ENCODE measurements at places on chromosomes 3 and 15.
A peak's percentile ranks its signal among the peaks of the same experiment; 100 is the strongest.

- no peak for DNase-seq
Measured at GRCh38 chr3:80331494-80332170, 563.8 kb upstream of the ROBO1 start.

DNA sequence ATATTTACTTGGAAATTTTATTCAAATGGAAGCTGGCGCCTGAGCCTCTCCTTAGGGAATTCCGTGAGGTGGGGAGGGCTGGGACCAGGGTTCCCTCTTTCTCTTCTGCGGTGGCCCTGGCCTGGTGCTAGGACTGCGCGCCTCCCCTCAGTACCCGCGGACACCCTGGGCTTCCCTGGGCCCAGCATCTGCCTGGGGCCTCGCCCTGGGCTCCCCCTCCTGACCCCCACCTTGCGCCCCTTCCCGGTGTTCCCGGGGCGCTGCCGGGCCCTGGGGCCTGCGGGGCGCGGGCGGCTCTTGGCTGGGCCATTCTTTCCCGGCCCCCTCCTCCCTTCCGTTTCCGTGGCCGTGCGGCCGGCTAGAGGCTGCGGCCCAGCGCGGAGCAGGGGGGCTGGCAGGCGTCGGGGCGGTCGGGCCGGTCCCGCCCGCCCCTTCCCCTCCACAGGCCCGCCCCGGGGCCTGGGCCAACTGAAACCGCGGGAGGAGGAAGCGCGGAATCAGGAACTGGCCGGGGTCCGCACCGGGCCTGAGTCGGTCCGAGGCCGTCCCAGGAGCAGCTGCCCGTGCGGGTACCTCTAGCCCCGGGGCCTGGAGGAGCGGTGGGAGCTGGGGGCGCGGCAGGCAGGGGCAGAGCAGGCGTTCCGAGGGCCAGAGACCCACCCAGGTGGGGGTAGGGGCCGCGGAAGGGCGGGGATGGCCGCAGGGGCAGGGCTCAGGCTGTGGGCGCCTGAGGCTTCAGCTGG is at the start of gene FES:
Gene FES (plus strand): TSS at position 529 of the 743 bp plus-strand sequence. CDS start 542 bp downstream, outside the sequence.
- no peak for DNase-seq

- no peak for DNase-seq
Measured at GRCh38 chr3:123409443-123410148, 39.3 kb downstream of the ADCY5 start.

DNA sequence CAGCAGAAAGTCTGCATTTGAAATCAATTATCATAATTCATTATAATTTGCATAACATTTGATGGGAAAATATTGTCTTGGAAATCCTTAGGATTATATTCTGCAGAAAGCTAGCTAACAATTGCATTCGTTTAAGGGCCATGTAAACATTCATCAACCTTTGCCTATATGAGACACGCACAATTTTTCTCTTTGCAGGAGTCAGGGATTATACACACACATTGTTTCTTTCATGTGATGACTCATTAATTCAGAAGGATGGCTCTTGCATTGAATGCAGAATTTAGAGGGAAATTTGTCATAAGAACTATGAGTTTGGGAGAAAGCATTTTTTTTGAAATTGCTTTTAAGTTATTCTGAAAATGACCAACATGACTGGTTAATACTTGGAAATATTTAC is 844.7 kb downstream of the DIPK2A start:
- DNase-seq, result no peak

DNA sequence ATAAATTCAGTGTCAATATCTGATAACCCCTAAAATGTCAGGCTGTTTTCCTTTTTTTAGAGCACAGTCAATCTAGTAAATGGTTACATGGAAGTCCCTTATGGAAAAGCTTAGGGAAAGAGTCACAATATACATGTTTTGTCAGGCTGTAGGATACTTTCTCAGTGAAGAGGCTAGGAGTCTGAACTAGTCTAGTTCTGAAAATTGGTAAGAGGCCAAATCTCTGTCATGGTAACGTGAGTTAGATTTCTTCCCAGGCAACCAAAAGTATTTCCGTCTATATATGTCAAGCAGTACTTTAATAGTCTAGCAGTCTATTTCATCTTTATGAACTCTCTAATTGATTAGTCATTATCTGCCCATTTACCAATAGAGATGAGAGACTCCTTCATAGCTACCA is 215.9 kb upstream of the LRRC3B start:
- no peak for DNase-seq

- peak; percentile 49 for DNase-seq
Measured at GRCh38 chr15:83446904-83447709, at the start of gene SH3GL3. Gene SH3GL3 (plus strand): TSS chr15:83447341. CDS start chr15:83447534, 193 bp downstream.

DNA sequence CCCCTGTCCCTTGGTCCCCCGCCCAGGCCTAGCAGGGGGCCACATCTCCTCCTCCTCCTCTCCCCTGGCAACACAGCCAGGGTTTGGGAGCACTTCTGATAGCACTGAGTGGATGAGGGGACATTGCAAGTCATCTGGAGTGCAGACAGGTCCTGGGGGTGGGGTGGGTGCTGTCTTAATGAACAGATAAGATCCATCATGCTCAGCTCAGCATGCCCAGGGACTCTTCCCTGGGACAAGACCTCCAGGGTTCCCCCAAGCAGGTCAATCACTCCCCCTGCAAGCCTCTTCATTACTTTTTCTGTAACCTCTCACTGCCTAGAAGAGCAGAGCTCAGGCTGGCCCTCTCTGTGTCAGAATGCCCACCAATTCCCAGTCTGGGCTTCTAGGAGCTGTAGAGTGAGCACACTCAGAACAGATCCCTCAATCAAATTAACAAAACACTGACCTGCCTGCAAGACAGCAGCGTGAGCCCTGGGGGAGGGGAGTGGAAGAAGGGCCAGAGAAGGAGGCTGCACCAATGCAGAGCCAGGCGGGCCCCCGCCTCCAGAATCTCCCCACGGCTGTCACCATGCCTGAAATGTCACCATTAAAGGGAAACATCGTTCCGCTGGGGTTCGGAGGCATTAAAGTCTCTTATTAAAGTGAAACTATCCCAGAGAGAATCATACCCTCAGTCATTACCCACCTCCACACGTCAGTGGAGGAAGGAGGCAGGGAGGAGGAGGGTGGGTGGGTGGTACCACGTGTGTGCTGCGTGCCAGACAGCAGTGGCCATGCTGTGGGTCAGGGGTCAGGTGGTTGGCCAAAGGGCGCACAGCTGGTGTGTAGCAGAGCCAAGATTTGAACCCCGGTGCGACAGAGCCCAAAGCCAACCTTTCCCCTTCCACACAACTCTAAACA is 114.7 kb upstream of the LINGO1 start:
- DNase-seq, result no peak

DNA sequence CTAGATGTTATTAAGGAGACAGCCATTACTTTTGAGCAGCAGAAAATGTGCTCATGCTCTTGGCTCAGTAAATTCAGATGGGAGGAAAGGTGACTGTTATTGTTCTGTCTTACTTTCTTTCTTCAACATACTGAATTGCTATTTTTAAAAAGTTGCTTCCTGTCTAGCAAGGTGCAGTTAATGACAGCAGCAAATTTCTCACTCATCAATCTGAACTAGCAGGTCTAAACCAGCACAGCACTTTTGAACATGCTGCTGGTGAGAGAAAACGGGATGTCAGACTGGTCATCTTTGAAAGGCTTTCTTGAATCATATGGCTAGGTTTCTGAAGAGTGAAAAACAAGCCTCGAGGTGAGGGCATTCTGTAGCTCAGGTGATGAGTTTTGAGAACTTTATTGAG is 384.7 kb downstream of the MFSD1 start:
- no peak for DNase-seq

GRCh38 chr15:38201714-38202113 is 50.9 kb upstream of the SPRED1 start:
- no peak for DNase-seq

GRCh38 chr15:56919609-56920366 is 1.3 kb downstream of the TCF12 start:
- DNase-seq, result no peak

DNA sequence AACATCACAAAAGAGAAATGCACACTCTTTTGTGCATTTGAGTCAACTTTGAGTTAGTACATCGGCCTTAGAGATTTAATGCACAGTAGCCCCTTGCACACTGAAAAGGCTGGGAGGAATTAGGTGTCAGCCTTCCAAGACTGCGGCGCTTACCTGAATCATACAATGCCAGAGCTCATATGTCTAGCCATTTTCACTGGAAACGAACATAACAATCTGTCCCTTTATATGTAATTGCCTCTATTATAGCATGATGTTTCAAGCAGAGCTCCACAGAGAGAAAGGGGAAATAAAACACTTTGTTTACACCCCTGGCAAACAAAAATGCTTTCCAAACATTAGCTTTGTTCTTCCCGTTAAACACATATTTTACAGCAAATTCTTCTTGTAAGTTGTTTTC is 315.7 kb upstream of the SLCO3A1 start:
- no peak for DNase-seq

- no peak for DNase-seq
Measured at GRCh38 chr3:37694284-37694675, 167.4 kb upstream of the CTDSPL start.

DNA sequence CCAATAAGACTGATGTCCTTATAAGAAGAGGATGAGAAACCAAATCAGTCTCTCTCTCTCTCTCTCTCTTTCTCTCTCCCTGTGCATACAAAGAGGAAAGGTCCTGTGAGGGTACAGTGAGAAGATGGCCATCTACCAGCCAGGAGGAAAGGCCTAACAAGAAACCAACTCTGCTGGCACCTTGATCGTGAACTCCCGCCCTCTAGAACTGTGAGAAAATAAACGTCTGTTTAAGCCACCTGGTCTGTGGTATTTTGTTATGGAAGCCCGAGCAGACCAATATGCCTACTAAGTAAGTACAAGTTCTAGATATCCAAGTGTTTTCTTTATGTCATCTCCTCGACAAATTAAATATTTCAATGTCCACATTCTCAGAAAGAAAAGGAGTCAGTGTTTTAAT is 44.9 kb upstream of the TMC3 start:
- DNase-seq, result no peak

DNA sequence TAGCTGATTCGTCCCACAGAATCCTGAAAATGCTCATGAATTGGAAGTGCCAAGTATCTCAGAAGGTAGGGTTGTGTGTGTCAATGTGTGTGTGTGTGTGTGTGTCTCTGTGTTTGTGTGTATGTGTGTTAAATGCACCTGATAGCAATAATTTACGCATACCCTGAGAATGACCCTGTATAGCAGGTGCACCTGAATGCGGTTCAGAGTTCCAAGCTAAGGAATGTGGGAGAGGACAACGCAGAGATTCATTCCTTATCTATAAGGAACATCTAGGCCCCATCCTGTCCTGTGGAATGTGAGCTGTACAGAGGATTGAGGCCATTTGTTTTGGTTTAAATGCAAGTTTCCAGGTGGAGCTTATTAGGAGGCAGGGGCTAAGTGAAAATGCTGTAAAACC is 49.1 kb upstream of the NEDD4 start:
- no peak for DNase-seq

DNA sequence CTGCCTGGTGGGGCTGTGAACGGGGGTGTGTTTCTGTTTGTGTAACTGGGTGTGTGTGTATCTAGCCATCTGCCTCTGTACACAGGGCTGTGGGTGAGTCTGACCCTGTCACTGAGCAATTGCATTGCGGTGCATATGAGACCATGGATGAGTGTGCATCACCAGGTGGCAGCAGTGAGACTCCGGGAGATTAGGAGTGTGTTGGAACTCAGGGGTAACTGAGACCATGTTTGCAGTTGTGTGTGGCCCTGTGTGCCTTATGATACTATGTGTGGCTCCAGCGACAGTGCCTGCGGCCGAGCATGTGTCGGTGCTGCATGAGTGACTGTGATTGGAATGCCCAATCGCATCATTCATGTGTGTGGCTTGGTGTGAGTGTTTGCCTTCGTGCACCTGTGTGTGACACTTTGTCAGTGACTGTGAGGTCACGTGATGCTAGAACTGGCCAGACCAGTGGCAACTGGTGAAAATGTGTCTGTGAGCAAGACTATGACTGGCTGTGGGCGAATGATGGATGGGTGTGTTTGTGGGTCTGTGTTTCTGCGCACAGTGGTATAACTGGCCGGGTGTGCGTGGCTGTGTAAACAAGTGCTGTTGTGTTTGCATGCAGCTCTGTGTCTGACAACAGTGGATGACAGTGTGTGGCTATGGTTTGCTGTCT is 14.0 kb downstream of the VILL start:
- no peak for DNase-seq

DNA sequence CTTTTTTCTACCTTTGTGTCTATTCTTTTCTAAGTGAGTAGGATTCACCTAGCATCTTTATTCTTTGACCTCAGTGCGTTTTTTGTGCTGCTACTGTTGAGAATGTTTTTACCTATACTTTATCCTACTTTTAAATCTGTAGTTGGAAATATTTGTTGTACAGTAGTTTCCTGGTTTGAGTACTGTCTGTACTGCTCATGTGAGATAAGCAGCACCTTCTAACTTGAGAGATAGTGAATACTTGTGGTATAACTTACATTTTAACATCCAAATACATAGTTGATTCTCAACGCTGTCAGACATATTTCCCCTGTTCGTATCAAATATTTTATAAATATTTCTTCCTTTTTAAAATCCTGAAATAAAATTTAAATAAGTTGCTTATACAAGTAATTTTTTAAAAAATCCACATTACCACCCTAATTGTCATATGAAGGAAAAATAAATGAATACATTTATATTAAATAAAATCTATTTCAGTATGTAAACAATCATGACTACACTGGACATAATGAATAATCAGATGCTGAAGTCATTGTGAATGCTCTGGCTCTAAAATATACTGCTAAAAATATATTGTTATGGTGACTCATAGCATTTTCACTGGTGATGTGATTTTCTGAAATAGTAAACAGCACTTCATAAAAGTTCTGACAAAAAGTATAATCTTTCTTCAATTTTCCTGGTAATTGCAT is 17.4 kb downstream of the ATP11B start:
- DNase-seq, result no peak

GRCh38 chr3:71752831-71753700 is 589 bp upstream of the GPR27 start:
- no peak for DNase-seq

DNA sequence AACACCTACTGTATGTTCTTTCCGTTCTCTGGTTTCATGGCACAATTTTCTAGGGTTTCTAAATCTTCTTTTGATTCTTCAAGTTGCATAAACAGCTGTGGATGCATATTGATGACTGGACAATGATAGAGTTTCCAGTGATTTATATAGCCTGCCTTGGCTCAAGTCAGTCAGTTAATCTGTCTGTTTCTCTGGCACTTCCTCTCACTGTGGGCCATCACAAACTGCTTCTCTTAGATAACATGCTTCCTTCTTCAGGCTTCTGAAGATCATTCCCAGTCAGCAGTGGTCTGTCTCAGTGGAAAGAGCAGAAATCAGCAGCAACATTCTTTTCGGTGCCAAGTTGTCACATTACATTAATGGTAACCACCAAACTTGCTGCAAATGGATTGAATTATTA is 207.2 kb downstream of the RYR3 start:
- DNase-seq, result no peak

GRCh38 chr3:66066963-66067617 is 28.4 kb upstream of the MAGI1 start:
- no peak for DNase-seq

DNA sequence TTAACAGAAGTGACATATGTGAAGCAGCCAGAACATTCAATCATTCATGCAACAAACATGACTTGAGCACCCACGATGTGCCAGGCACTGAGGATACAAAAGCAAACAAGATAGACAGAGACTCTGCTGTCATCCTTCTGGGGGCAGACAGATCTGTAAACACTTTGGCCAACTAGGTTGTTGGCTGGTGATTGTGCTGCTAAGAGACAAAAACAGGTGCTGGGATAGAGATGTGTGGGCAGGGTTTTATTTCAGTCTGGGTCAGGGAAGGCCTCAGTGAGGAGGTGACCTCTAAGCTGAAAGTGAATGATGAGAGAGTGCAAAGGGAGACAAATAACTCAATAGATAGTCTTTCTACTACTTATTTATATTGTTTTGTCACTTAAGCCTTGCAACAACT is 147.0 kb upstream of the VEPH1 start:
- DNase-seq, result no peak
